ENCODE measurements at places on chromosomes 3 and 15. TPM values are rescaled to one million over a fixed set of nuclear protein-coding genes. Genes with fewer than 3 reads are reported as not detected.
A peak's percentile ranks its signal among the peaks of the same experiment; 100 is the strongest.

- DNase-seq = peak; percentile 90
Observed at GRCh38 chr15:40044717-40045571, 6.0 kb upstream of the SRP14 start.

DNA sequence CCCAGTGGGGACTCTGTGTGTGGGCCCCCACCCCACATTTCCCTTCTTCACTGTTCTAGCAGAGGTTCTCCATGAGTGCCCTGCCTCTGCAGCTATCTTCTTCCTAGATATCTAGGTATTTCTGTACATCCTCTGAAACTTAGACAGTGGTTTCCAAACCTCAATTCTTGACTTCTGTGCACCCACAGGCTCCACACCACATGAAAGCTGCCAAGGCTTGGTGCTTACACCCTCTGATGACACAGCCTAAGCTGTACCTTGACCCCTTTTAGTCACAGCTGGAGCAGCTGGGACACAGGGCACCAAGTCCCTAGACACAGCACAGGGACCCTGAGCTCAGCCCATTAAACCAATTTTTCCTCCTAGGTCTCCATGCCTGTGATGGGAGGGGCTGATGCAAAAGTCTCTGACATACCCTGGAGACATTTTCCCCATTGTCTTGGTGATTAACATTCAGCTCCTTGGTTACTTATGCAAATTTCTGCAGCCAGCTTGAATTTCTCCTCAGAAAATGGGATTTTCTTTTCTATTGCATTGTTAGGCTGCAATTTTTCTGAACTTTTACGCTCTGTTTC, 304.5 kb downstream of the OTOL1 start:
- DNase-seq = no peak

DNA sequence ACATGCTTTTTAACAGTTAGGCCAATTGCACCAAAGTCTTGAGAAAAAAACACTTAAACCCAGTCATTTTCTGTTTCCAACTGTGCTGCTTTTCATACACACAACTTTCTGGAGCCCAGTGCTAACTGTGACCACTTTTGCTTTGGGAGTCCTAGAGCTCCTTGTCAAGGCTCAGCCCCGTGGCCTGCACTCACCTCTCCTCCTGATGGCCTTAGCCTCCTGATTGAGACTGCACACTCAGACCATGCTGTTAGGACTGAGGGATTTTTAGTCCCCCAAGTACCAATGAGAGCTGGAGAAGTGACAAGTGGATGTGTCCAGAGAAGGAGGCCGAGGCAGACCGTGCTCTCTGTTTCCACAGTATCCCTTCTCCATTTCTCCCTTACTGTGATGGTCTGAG, 15.2 kb upstream of the RARRES1 start:
- peak; percentile 27 for DNase-seq

The IQCH gene
- 14.4 TPM for total RNA-seq

The CLCN2 gene
- total RNA-seq = 11.7 TPM

The CHRM5 gene
- not detected for total RNA-seq

GRCh38 chr15:76932135-76932966, 802 bp downstream of the RCN2 start:
- DNase-seq = no peak

The LRTM1 gene
- not detected for total RNA-seq

GRCh38 chr3:148150141-148150540, 547.6 kb upstream of the AGTR1 start:
- DNase-seq = no peak

DNA sequence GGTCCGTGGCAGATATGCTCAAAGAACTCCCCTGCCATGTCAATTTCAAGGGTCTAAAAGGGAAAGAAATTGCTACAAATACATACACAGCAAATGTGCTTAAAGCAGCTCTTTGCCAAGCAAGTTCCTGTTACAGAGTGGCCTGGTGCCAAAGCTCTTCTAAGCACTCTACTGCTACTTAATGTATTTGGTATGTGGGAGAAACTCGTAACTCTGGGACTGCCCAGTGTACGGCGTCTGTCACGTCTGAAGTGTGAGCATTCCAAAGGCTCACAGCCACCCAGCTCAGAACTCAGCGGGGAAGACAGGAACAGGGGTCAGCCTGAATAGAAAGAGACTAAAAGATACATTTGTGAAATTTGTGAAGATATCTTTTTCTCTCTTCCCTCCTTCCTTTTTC, 54.6 kb downstream of the RBMS3 start:
- DNase-seq = peak; percentile 78

DNA sequence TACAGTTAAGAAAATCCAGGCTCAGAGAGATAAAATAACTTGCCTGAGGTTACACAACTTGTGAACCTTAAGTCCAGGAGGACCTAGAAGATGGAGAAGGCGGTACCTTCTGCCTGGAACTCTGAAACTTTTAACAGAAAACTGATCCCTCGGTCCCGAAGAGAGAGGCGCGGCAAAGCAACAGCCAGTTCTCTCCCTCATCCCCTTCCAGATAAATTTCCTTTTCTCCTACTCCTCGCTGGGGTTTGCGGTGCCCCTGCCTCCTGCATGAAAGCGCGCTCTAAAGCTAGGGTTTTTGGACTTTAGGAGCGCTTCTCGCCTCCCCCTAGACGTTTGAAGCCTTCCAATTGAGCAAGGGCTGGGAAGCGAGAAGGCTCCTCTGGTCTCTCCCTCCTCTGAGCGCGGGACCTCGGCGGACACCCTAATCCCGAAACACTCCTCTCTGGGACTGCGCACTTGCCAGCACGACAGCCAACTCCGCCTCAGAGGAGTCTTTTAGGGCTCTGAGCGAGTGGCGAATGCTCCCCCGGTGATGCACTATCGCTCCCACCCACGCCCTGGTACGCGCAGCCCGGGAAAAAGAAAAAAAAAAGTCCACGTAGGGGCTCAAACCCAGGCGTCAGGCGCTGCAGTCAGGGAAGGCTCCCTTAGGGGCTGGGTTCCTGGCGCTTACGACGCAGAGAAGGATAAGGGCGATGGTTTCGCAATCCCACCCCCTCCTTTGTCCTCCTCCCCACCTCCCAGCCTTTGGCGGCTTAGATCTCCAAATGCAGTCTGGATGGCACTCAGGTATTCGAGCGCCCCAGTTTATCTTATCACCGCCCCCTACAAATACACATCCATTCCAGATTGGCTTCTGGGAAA, 7.9 kb upstream of the EOMES start:
- no peak for DNase-seq

The COLQ gene
- 6.1 TPM for total RNA-seq

The TGM4 gene
- total RNA-seq = not detected

The C15orf62 gene
- total RNA-seq = 0.52 TPM

GRCh38 chr15:56322444-56322843, 42.8 kb upstream of the TEX9 start:
- DNase-seq = no peak

- no peak for DNase-seq
Observed at GRCh38 chr3:196274585-196274984, 12.9 kb downstream of the PCYT1A start.

The C3orf49 gene
- not detected for total RNA-seq

The NEO1 gene
- 36.0 TPM for total RNA-seq

- DNase-seq = no peak
Observed at GRCh38 chr3:194384156-194384555, 14.6 kb upstream of the LRRC15 start.

The VEPH1 gene
- total RNA-seq = 10.8 TPM

The PFKFB4 gene
- 7.4 TPM for total RNA-seq

GRCh38 chr15:42494998-42495360, 455 bp upstream of the SNAP23 start:
- peak; percentile 53 for DNase-seq

The EFHB gene
- total RNA-seq = not detected

GRCh38 chr3:152865668-152866245, 30.8 kb downstream of the P2RY1 start:
- DNase-seq = no peak

The STARD5 gene
- total RNA-seq = 17.5 TPM

GRCh38 chr3:193940526-193940925, 195.4 kb upstream of the HES1 start:
- DNase-seq = no peak

GRCh38 chr3:187744169-187745151, 808 bp downstream of the BCL6 start:
- DNase-seq = peak; percentile 66

The ITGA11 gene
- total RNA-seq = 22.8 TPM

- DNase-seq = no peak
Observed at GRCh38 chr3:195020921-195021320, 250.0 kb downstream of the XXYLT1 start.

DNA sequence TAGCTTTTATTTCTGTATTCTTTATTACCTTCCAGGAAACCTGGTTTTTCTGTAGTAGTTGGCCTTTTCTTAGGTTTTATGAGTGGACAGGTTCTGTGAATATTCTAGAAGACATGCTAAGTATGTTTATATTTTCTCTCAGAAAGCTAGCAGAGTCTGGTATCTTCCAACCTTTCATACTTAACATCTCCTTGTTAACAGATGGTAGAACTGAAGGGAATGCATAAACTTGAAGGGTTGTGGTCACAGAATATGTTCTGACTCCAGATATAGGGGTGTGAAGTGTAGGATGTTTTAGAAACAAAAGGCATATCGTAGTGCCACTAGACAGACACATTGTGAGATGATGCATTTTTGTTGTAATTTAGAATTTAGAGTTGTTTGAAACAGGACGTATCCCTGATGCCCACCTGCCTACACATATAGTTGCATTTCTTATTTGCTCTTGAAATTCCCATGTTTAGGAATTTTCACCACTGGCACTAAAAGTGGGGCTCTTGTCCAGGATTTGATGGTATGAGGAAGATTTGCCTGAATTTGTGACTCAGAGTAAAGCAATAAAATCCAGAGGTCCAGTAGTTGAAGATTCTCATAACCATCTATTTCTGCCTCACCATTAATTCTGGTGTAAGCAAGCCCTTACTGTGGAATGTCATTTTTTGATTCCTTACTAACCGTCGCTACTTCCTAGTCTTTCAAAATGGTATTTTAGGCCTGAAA, 274.5 kb downstream of the FEZF2 start:
- DNase-seq = no peak

DNA sequence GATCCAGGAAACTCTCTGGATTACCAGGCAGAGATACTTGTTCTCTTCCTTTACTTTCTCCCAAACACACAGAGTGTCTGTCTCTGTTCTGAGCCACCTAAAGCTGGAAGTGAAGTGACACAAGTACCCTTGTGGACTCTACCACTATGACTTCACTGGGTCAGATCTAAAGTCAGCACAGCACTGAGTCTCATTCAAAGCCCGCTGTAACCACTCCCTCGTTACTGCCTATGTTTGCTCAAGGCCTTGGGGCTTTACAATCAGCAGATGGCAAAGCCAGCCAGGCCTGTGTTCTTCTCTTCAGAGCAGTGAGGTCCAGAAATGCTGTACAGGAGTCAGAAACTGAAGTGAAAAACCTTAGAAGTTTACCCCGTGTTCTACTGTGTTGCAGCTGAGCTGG, 588.3 kb upstream of the SEMA6D start:
- DNase-seq = no peak

Measured in ureter (tissue), 1 donor.